ENCODE measurements at places on chromosomes 16 and 17. TPM values are rescaled to one million over a fixed set of nuclear protein-coding genes. Genes with fewer than 3 reads are reported as not detected.

NAGS gene
- 2.7 TPM for total RNA-seq

TOM1L1 gene
- 53.9 TPM for total RNA-seq

LMF1 gene
- 24.3 TPM for total RNA-seq

DNA sequence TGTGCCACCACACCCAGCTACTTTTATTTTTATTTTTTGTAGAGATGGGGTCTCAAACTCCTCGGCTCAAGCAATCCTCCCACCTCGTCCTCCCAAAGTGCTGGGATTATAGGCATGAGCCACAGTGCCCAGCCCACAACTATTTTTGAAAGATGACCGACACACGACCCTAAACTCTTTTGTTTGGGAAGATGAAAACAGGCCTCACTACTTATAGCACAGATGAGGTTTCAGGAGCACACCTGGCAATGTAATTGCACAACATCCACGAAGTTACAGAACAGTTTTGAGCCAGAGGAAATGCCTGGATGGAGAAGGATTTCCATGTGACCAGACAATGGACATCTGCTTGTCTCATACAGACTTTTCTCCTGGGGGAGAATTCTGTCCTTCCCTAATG lies 43.4 kb upstream of the PRSS54 start:
- no peak for DNase-seq

DNA sequence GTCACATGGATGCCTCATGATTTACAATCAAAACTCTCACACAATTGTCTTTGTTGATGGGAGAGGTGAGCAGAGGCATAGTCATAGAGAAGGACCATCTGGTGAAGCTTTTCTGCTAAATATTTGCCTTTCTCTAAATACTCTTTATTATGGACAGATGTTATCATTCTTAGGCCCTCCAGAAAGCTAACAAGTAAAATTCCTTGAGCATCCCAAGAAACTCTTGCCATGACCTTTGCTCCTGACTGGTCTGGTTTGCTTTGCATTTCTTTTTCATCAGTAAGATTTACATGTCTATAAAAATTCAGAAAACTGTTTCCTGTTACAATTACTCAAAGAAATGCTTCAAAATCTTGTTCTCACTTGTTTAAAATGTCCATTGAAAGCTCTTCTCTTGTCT lies 1336.6 kb upstream of the CDH8 start:
- no peak for DNase-seq
